ENCODE measurements at places on chromosomes 16 and 17.
A peak's percentile ranks its signal among the peaks of the same experiment; 100 is the strongest.

- peak; percentile 22 for DNase-seq
Observed at GRCh38 chr17:72219137-72219823, 98.5 kb downstream of the SOX9 start.

GRCh38 chr16:78209951-78210661, 110.7 kb downstream of the WWOX start:
- DNase-seq = no peak

- no peak for DNase-seq
Observed at GRCh38 chr17:72599891-72600290, 479.1 kb downstream of the SOX9 start.

DNA sequence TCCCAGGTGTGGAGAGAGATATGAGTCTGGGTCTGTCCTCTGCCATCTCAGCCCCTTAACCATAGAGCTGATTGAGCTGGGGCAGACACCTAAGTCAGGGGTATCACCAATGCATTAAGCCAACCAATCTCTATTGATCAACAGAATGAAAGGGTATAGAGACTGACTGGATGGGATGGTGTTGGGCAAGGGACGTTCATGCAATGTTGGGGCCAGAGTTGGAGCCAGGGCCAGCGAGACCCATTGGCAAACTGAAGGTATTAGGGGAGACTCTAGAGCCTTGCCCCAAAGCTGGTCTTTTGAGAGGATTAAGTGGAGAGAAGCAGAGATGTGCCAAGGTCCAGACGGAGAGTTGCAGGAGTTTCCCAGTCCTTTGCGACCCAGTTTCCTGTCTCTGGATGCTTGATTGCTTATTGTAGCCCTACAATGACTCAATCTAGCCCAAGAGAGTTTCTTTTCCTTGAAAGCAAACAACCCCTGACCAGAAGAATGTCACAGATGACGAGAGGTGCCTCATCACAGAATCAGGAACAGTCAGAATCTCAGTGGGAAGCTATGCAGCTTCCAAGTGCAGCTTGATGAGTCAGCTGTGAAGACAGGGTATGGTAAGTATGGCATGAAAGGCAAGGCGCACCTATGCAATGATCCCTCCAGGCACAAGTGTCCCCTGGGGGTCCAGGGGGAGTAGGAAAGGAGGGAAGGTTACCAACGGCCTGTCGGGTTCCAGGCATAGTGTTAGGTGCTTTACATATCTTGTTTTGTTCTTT, 137.2 kb downstream of the UTP18 start:
- no peak for DNase-seq

DNA sequence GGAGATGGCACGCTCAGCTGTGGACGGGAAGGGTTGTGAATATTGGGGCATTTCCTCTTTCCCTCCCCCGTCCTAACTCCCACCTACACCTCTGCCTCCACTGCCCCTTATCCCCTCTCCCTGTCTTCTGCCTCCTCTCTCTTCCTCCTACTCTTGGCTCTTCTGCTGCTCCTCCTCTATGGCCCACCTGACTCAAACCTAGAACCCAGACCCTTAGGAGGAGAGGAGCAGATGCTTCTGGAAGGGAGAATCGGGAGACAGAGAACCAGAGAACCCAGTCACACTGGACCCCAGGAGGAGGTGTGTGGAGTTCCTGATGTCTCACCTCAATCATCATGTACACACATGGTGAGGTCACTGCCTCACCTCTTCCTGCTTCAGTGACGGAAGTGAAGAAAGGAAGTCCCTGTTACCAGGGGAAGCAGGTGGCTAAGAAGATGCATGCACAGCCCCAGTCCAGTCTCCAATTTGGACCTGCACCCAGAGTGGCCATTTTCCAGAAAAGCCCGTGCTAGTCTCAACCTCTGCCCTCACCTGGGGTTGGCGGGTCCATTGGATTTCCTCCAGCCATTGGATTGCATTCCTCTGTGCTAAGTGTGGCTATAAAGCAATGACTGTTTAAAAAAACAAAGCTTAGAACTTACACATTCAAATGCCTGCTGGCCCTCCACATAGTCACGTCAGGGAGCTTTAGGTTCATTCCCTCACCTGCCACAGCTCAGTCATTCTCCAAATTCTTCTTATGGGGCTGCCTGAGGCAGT, 4.0 kb downstream of the RNF222 start:
- no peak for DNase-seq

- no peak for DNase-seq
Observed at GRCh38 chr17:41639492-41640473, 15.4 kb upstream of the KRT17 start.

DNA sequence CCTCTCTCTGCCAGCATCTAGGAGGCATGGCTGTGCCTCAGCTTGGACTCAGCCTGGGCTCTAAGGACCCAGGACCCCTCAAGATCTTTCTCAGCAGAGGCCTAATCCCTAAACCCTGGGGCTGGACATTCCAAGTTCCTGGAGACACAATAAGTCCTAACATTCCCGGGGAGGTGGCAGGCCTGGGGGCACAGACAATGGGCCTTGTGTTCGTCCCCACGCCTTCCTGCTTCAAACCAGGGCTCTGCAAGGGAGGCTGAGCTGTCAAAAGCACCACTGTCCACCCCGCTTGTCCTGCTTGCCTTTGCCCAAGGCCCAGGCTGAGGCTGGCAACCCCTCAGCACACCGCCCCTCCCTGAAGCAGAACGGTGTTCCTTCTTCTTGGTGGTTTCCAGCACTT, 13.7 kb downstream of the SDK2 start:
- DNase-seq = no peak

DNA sequence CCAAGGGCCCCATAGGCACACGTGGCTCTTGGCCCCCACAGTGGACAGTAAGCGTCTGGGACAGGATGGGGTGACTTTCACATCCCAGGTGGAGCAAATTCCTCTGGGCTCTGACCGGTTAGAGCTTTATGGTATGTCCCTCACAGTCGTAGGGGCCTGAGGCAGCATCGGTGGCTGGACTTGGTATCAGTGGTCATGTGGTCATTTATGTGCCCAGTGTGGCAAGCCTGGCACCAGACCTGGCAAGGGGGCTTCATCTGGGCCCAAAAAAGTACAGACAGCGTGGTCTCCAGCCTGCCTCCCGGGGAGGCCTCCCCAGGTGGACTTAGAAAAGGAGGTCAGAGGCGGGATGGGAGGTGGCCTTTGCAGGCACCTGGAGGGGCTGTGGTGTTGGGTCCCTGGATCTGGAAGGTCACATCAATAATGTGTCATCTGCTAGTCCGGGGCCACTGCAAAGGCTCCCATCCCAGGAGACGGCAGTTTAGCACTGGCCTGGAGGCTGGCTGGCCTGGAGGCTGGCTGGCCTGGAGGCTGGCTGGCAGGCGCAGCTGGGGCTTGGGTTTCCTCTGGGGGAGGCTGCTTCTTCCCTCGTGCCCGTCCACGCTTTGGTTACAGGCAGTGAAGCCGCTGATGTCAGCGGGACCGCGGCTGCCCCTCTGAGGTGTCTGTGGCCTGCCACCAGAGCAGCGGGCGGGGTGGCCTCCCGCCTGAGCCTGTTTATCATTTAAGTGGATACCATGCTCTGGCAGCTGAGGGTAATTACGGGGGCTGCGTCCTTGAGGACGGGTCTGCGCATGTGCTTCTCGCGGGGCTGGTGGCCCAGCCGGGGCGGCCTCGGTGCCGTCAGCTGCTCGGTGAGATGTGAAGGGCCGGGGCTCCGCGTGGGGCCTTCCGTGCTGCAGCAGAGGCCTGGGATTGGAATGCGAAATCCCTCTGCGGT, 20.7 kb upstream of the CBX4 start:
- DNase-seq = no peak

DNA sequence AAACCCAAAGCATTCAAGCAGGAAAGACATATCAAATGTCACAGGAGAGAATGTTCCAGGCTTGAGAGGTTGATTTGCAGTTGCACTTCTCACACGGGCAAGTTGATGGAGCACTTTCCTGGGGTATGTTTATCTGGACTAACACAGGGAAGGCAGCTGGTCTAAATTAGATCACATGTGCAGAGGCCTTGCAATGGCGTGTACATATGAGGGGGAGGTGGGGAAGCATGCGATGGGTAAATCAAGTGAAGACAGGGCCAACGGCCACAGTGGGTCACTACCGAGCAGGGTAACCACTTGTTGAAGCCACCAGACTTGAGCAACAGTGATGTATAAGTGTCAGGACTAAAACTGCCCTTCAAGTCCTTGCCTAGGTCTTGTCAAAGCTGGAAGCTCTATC, 156.6 kb upstream of the MAF start:
- DNase-seq = no peak

DNA sequence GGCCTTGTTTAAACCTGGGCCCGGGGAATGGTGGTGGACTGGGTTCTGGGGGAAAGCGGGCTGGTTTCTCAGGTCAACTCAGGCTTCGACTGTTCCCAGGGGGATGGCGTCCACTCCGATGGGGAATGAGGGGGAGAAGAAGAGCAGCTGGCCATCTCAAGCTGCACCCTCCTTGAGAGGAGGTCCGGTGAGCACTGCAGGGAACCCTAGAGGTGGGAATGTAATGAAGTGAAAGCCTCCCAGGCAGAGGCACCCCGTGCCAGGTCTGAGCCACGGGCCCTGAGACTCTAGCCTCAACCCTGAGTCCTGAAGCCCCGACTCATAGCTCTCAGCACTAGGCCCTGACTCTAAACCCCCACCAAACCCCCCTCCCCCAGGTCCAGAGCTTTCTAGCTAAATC, 1.2 kb upstream of the CDIPT start:
- DNase-seq = no peak

DNA sequence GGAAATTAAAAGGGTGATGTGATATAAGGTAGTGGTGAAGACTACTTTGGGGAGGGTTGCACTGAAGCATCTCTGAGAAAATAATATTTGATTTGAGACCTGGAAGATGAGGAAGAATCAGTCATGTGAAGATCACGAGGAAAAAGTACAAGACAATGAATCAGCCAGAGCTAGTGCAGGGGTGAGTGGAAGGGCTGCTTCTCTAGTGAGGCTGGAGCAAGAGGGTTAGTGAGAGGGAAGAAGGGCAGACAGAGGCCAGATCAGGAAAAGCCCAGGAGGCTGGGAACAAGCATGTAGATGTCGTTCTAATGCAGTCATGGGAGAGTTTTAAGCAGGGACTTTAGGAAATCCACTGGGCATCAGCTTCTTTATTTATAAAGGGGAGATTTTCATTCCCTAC, 504.2 kb upstream of the SALL1 start:
- no peak for DNase-seq

DNA sequence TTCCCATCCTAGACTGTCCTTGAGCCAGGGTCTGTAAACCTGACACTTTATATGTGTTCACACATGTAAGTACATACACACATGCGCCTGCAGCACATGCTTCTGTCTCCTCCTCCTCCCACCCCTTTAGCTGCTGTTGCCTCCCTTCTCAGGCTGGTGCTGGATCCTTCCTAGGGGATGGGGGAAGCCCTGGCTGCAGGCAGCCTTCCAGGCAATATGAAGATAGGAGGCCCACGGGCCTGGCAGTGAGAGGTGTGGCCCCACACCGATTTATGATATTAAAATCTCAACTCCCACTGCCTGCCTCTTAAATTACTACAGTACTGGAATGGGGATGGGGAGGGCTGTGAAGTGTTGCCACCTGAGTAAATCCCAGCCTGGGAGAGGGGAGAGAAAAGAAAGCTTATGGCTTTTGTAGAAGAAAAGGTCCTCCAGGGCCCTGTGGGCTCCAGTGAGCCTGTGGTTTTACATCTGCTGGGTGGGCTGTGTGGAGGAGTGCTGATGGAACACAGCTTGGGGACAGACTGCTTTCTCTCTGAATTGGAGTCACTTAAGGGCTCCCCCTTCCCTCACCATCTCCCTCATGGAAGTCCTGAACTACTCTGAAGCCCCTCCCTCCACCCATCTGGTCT, 990 bp upstream of the WNK4 start:
- DNase-seq = no peak

- DNase-seq = no peak
Observed at GRCh38 chr16:11535494-11535893, 51.2 kb downstream of the LITAF start.

GRCh38 chr16:48335961-48336360, 49.3 kb downstream of the SIAH1 start:
- DNase-seq = no peak

- DNase-seq = no peak
Observed at GRCh38 chr16:72677662-72678447, 370.1 kb downstream of the ZFHX3 start.

GRCh38 chr16:72362973-72363372, 191.0 kb upstream of the PMFBP1 start:
- no peak for DNase-seq

DNA sequence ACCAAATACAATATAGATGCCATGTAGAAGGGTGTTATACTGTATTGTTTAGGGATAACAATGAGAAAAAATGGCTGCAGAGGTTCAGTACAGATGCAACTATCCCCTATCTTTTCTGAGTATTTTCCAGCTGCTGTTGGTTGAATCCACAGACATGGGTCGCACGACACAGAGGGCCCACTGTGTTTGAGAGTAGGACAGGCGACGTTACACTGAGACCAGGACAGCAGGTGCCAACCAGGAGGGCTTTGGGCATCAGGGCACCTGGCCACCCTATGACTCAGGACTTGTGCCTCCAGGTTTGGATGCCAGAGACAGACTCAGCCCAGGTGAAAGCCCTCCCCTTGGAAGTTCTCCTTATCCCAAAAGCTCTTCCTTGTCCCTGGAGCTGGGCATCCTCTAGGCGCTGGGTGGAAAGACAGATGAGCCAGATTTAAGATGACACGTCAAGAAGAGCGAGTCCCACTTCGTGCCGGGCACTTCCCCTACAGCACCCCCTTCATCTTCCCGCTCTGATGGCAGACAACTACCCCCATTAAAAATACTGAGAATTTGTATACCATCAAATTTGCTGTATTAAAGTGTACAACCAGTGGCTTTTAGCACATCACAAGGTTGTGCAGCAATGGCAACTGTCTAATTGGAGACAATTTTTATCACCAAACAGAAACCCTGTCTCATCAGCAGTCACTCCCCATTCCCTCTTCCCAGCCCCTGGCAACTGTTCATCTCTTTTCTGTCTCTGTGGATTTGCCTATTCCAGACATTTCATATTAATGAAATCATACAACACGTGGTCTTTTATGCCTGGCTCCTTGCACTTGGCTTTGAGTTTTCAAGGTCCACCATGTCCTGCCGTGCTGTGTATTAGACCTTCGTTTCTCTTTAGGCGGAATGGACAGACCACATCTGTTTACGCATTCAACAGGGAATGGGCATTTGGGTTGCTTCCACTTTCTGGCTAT, 30.6 kb downstream of the TNFRSF13B start:
- DNase-seq = no peak

- DNase-seq = no peak
Observed at GRCh38 chr16:46858151-46858550, 26.0 kb upstream of the GPT2 start.

DNA sequence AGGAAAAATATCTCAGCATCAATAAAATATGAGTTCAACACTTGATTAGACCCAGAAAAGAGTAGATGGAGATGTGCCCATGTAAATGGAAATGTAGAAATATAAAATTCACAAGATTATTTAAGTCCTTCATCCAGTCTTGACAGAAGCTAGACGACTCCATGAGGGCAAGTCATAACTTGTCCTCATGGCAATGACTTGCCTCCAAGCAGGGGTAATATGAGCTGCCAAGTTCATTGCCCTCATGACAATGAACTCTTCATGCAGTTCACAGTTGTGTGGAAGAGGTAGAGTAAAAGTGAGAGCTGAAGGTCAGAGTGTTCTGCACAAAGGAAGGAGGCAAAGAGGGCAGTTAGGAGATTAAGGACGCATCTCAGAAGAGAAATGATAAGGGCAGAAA, 22.3 kb downstream of the CDH11 start:
- no peak for DNase-seq

Data from NCI-H524 (cell line).